ENCODE measurements at places on chromosomes 5 and 9.

GRCh38 chr5:95817430-95817829, 5.1 kb downstream of the GLRX start:
- DNase-seq = peak; percentile 77

DNA sequence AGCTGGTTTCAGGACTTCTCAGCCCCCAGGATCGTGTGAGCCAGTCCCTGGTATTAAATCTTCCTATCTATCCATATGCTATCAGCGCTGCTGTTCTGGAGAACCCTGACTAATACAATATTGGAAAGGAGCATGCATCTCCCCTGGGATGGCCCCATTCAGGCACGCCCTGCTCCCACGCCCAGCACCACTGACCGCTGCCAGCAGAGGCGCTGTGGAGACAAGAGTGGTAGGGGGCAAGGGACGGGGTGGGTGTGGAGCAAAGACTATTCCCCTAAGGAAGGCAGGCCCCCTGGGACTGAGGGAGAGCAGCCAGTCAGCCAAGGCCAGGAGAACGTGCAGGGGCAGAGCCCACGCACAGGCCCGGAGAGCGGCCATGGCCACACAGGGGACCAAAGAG, 116.0 kb downstream of the VAV2 start:
- DNase-seq = no peak

DNA sequence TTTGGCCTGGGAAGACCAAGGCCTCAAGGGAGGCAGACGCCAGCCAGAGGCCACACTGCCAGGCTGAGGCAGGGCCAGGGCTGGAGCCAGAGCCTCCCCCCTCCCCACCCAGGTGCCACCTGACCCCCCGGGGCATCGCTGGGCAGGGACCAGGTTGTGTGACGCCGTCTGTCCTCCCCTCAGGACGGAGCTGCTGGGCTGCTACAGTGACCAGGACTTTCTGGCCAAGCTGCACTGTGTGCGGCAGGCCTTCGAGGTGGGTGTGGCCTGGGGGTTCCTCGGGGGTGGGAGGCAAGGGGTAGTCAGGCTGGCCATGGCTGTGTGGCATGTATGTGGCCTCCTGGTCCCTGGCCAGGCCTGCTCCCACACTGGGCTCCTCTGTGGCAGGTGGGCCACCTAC, 17.9 kb upstream of the DOLPP1 start:
- no peak for DNase-seq

- DNase-seq = no peak
Measured at GRCh38 chr5:153827397-153827796, 211.3 kb downstream of the FAM114A2 start.

GRCh38 chr5:33195431-33196165, 245.2 kb upstream of the TARS1 start:
- no peak for DNase-seq

DNA sequence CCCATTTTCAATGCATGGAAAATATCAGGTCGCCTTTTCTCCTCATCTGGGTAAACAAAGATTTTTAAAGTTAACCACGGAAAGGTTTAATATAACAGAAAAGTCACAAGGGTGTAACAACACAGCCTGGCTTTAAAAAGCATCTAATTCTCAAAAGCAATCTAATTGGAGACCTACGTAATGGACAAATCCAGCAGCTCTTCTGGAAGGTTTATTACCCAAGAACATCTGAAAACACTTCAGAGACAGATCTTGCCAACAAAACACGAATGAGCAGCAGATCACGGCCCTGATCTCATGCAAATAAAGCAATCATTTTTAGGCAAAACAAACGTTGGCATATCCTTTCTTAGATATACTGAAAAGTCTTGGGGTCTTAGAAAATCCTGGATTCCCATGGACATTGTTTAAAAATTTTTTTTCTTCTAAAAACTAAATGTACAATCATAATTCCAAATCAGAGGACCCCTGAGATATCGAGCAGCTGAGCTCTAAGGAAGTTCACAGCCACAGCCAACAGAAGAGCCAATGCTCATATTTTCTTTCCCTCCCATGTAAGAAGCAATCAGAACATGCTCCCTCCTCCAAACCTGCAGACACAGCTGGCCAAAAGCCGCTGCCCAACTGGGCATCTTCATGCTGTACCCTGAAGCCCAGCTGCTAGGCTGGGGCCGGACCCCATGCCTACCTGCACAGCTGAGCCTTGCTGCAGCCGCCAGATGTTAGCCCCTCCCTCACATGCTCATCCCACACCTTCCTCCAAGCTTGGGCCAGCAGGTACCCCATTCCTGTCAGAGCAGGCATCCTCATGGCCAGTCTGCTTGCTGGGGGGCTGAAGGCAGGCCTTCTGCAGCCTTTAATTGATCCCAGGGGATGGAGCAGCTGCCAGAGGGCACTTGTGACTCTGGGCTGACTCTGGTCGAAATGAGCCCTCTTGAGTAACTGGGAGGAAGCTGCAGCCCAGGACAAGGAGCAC, 11.2 kb downstream of the ANKS6 start:
- DNase-seq = no peak

DNA sequence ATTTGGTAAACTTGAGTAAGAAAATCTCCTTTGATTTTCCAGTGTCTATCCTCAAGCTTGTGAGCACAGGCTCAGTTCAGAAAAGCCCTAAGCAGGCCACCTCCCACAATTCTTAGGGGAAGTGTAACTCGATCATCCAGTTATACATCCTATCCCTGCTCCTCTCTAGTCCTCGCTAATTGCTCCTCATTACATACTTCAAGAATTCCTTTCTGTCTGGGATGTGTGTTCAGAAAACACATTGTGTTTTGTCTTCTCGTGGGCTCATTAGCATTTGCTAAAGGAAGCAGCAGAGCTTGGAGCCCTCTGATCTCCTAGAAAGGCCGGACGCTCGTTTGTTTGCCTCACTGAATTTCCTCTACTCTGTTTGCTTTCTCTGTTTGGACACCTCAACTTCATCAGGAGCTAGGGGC, 268.2 kb upstream of the RFX3 start:
- DNase-seq = no peak

DNA sequence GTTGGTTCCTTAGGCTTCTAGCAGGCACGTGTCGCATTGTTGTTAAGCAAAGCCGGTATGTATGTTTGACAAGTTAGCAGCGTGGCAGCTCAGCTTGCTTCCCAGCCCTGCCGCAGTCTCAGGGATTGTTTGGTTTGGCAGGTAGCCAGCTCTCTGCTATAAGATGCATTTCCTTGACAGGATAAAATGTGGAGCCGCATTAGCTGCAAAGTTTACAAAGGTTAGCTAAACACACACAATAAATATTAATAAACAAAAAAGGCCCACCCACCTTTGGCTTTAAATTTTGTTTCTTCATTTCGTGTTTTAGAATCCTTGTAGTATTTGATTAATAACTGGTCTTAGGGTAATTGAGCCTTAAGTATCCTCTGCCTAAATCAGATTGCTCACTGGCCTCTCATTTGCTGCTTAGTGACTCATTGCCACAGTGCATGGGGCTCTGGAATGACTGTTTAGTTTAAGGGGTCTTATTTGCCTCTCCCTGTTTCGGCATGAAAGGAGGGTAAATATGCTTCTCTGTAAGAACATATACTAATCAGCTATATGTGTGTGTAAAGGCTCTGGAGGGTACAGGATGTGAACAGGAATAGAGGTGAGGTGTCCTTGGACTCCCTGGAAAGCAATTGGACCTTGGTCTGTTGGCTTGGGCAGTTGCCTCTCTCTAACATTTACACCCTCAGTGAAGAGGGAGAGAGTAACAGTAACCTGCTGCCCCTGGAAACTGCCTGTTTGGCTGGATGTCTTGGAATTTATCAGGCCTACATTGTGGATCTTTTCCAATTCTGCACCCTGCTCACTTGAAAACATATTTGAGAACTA, 122.0 kb downstream of the GDNF start:
- DNase-seq = no peak

DNA sequence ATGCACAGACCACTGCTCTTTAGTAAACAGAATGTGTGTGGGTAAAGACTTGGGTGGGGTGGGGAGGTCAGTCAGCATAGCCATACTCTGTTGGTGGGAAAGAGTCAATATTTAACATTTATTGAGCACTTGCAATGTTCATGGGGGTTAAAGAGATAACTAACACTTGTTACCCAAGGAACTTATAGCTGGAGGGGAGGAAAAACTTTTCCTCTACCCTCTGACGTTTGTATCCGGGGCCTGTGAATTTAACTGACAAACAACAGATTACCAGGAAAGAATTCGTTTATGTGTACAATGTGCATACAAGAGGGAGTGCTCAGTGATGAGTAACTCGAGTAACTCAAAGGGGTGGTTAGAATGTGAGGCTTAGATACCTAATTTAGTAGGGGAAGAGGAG, 6.8 kb upstream of the CLINT1 start:
- DNase-seq = no peak

- no peak for DNase-seq
Measured at GRCh38 chr9:93871286-93871685, 83.9 kb downstream of the BARX1 start.

- no peak for DNase-seq
Measured at GRCh38 chr9:114216081-114216480, 60.7 kb downstream of the COL27A1 start.

- no peak for DNase-seq
Measured at GRCh38 chr5:179624841-179625271, 1.4 kb upstream of the HNRNPH1 start.

DNA sequence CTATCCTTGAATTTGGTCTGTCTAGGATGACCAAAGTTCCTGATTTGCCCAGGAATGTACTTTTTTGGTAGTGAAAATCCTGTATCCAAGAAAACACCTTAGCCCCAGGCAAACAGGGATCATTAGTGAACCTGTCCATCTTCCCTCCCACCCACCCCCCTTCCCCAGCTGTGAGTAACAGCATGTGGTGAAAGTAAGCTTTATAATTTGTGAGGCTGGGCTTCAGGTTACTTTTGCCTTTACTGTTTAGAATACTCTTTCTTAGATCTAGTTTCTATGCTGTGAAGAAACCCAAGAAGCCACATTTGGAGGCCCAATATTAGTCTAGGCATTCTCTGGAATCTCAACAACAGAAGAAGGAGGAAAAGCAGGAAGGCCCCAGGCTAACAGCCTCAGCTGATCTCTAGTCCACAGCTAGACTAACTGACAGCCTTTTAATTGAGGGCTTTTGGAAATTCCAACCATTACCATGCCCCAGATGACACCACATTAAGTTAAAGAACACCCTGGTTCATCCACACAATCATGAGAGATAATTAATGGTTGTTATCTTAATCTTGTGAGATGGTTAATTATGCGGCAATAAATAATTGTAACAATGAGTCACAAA, 703.0 kb upstream of the NUDT12 start:
- no peak for DNase-seq

- no peak for DNase-seq
Measured at GRCh38 chr9:28260330-28260729, 687.0 kb upstream of the C9orf72 start.

DNA sequence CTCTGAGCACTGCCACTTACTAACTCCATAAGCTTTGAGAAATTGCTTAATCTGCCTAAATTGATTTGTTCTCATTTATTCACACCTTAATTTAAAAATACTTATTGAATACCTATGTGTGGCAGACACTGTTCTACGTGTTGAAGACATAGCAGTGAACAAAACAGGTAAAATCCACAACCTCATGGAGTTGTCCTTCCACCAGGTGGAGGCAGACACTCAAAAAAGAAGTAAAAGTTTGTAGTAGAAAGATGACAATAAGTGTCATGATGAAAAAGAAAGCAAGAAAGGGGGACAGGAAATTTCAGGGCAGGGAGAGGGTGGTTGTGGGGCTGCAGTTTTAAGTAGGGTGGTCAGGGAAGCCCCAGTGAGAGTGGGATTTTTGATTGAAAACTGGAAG, 94.9 kb downstream of the SREK1 start:
- no peak for DNase-seq

DNA sequence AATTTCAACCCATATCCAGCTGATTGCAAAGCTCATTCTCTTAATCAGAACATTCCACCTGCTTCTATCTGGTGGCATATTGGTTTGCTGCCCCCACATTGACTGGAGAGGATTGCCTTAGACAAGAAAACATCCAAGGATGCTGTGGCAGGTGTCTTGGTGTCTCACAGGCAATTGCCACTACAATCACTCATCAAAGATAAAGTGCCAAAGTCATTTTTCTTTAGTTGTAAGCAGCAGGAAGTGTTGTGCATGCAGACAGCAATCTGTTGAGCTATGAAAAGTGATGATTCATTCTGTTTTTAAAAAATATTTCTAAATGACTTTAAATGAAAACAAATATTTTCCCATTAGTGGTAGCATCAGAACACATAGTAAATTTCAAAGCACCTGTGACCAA, 53.9 kb downstream of the CDH6 start:
- DNase-seq = no peak

- DNase-seq = peak; percentile 42
Measured at GRCh38 chr5:73447530-73448462, 781 bp downstream of the FOXD1 start.

GRCh38 chr9:91349115-91349555, 12.6 kb downstream of the AUH start:
- no peak for DNase-seq

- no peak for DNase-seq
Measured at GRCh38 chr9:83959061-83959460, 21.0 kb downstream of the HNRNPK start.

DNA sequence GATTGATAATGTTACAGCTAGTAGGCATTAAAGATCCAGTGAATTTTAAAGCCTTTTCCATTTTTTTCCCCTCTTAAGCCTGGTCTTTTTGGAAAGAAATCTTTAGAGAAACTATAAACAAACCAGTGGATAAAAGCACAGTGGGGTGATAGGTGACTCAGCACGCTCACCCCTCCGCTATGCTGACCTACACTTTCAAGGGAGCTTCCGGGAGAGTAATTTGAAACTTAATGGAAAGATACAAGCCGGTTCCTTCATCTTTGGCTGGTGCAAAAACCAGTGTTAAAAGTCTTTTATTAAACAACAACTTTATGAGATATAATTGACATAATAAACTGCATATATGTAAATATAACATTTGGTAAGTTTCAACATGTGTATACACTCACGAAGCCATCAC, 27.0 kb upstream of the ALDOB start:
- DNase-seq = no peak

GRCh38 chr9:114291886-114292590, 30.9 kb upstream of the ORM1 start:
- no peak for DNase-seq

DNA sequence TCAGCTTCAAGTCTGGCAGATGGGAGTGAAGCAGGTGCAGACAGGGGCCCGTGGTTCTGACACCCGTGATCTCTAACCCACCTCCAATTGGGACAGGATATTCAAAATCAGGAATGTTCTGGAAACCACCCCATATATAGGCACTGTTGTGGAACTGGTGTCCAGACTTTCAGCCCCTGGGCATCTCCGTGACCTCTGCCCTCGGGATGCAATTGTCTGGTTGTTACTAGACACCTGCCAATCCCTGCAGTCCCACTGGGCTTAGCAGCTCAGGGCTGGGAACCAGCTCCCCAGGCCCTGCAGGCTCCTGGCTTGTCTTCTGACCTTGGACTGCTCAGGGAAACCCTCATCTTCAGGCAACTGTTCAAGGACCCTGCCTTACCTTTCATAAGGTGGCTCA, 38.8 kb downstream of the NTNG2 start:
- no peak for DNase-seq
